ENCODE measurements at places on chromosomes 7 and 10.
A peak's percentile ranks its signal among the peaks of the same experiment; 100 is the strongest.

GRCh38 chr10:15857107-15857575 is 3.2 kb downstream of the MINDY3 start:
- no peak for DNase-seq

GRCh38 chr7:11625669-11626068 is 206.3 kb downstream of the THSD7A start:
- DNase-seq = no peak

DNA sequence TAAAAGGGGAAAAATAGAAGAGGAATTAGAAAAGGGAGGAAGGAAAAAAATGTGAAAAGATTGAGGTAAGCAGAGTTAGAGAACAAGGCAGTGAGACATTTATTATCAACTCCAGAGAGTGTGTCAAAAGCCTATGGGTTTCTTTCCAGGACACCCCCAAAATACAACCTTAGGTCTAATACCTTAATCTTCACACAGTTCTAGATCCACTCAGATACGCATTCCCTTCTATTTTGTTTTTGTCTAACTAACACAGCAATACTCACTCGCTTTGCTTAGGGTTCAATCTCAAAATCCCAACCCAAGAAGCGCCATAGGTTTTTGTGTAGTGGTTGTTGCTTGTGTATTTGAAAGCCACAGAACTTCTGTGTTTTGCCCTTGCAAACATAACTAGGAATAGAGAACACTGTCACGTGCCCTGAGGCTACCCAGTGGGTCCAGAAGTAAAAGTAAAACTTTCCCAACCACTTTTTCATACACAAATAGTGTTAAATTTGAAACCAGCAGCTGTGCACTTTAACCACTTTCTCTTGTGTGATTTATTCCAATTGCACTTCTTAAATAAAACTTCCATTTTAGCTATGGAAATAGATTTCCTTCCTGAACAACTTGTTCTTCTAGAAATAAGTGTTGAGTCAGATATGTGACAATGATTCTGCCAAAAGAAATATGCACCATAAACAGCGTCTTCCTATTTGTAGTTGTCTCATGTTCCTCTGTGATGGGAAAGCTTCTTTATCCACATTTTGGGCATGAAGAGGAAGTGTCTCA is 414.7 kb upstream of the GHITM start:
- DNase-seq = no peak

- DNase-seq = no peak
Observed at GRCh38 chr10:113232928-113233511, 283.0 kb downstream of the TCF7L2 start.

- peak; percentile 55 for DNase-seq
Observed at GRCh38 chr7:461453-462172, 58.0 kb downstream of the PDGFA start.

DNA sequence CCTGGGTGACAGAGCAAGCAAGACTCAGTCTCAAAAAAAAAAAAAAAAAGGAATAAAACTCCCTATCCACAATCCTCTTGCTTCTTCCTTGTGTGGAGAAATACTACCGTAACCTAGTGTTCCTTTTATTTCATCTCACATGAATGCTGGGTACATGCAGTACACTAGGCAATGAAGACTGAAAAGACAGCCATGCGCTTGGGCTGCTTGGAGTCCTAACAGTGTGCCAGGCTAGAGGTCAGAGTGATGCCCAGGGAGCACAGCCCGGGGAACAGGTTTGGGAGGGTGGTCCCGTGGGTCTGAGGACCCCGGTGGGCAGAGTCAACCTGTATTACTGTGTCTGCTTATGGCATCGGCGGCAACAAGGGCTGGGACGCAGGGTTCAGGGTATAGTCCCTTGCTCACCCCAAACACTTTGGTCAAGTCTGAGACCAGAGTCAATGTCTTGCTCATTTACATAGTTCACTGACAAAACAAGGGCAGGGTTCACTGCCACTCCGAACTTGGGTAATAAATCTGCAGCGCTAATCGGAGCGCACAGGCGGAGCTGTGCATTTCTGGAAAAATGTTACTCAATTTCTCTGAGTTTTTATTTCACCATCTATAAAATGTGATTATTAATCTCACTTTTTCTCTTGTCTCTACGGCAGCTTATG is 118.0 kb downstream of the CLEC2L start:
- no peak for DNase-seq

GRCh38 chr10:8369666-8370065 is 315.2 kb downstream of the GATA3 start:
- peak; percentile 67 for DNase-seq

DNA sequence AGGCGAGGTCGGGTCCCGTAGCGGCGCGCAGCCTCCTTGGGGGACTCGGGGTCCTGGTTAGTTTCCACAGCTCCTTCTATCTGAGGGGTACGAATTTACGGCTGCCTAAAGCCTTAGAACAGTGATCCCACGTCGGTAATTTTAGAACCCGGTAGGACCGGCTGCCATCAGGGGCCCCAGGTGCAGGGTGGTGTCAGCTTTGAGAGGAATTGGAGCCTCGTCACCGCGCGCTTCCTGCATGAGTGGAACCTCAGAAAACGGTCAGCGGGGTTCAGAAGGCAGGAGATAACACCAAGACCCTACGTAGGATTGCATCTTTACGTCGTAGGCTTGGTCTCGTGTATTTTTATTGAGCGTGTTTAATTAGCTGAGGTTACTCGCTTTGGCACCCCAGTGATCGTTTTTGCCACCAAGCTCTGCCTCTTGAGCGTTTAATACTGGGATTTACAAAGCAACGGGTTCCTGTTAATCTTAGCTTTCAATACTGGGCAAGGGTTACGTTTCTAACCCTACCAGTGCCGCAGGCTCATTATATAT is 443 bp downstream of the RNF32 start:
- no peak for DNase-seq

- DNase-seq = peak; percentile 87
Observed at GRCh38 chr7:32905175-32905662, 13.7 kb upstream of the KBTBD2 start.

- peak; percentile 39 for DNase-seq
Observed at GRCh38 chr10:13440185-13441061, 88.4 kb downstream of the BEND7 start.

DNA sequence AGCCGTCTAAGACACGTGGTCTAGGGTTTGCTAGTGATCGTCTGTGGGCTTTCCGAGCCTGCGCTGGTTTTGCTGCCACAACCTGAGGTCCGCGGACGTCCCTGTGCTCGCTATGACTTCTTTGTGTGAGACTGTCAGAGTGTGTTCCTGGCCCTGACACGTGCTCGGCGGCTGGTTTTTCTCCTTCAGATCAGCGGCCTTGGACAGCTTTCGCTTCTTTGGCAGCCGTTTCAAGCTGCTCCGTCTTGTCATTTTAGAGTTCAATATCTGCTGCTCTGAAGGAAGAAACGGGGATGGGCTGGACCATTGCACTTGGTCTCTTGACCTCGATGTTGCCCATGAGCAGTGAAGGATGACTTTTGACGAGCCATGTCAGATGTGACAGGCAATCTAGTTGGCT is 147.3 kb downstream of the MGMT start:
- DNase-seq = no peak

DNA sequence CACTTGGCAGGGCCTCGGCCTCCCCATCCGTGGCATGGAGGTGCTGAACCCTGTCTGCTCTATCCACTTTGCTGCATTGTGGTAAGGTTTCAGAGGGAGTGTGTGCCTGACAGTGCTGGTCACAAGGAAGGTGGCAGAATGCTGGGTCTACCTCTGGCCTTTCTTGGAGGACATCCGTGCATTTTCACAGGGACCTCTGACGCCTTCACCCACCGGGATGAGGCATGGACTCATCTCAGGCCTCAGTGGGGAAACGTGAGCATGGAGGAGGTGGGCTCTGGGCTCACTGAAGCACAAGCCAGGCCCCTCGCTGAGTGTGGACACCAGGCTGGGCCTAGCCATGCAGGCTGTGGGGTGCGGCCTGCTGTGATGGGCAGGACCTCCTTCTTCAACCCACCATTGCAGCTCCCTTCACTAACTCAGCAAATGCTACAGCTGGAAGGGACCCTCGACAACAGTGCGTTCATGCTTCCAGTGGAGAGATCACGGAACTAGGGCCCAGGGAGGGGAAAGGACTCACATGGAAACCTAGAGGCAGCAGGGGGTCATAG is 8.6 kb downstream of the TBATA start:
- DNase-seq = no peak

DNA sequence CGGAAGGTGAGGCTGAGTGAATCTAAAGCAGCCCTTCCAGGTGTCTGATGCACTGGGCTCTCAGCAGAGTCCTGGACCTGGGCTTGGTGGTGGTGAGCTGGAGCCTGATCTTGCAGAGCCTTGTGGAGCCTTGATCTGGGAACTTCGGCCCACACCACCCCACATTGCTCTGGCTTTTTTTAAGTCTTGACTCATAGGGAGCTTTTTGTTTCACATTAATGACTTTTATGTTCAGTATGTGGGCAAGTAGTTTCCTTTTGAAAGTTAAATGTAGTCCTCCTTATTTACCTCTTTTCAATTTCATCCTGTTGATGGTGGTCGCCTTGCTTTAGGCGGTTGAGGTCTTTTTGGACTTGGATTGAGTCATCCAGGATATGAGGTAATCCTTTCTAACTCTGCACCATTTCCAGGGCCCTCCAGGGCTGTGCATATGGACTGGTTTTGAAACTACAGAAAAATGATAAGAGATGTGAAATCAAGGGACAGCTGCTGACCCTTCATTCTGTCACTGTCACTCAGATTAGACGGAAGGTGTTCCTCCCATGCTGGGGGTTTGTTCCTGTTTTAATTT is 2.9 kb upstream of the NRAP start:
- peak; percentile 8 for DNase-seq

DNA sequence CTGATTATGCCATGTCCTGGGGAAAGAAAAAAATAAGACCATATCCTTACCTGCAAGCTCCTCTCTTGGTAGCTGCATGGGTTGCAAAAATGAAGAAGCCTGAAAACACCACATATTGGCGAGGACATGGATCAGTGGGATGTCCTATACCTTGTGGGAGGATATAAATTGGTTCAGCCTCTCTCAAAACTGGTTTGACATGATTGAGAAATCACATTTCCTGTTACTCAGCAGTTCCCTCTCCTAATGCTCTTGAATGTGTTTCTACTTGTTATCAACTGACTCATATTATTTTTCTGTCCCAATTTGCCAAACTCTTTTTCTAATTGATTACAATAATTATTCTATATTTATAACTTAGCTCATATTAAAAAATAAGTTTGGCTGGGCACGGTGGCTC is 380.2 kb downstream of the EXOC4 start:
- DNase-seq = peak; percentile 9

All from A172 (cell line).